ENCODE measurements at places on chromosomes 13 and 19.

- DNase-seq, result no peak
Observed at GRCh38 chr13:110414931-110415330, 107.8 kb downstream of the COL4A2 start.

- no peak for DNase-seq
Observed at GRCh38 chr19:47012617-47013016, 7.0 kb upstream of the NPAS1 start.

GRCh38 chr19:51891193-51891747, 3.5 kb upstream of the ZNF577 start:
- DNase-seq, result no peak

- DNase-seq, result no peak
Observed at GRCh38 chr19:1069009-1069779, 2.2 kb downstream of the ARHGAP45 start.

DNA sequence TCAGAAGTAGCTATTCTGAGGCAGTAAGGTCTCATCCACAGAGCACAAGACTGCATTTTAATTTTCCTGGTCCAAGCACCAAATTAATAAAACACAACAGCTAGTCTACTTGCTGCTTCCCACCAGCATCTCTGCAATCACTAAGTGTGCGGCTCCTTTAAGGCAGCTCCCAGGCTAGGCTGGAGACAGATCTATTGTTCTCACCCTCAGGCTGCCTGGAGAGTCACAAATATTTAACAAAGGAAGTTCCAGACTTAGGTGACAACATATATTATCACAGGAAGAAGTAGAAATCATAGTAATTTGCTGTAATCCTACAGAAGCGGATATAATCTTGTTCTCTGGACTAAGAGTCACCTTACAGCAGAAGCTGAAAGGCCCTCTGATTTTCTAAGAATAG, 2.2 kb upstream of the EID2 start:
- no peak for DNase-seq

DNA sequence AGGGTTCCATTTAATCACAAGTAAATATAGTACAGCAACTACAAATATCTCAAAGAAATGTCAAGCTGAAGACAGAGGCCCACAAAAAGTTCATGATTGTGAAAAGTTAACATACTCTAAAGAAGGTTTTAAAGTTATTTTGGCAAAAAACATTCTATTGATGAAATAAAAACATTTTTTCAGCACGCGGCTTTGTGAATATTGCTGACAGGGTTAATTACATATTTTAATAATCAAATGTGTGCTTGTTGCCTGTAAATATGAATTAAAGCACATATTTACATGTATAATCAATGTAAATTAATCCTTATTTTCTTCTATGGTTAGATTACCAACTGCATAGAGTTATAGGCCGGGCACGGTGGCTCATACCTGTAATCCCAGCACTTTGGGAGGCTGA, 328.1 kb downstream of the MZT1 start:
- DNase-seq, result no peak

- no peak for DNase-seq
Observed at GRCh38 chr19:7847664-7848063, 17.6 kb downstream of the EVI5L start.

GRCh38 chr19:36028313-36029041, 4.2 kb downstream of the CLIP3 start:
- DNase-seq, result no peak

GRCh38 chr13:62678039-62678438, 1262.4 kb upstream of the PCDH20 start:
- DNase-seq, result no peak

DNA sequence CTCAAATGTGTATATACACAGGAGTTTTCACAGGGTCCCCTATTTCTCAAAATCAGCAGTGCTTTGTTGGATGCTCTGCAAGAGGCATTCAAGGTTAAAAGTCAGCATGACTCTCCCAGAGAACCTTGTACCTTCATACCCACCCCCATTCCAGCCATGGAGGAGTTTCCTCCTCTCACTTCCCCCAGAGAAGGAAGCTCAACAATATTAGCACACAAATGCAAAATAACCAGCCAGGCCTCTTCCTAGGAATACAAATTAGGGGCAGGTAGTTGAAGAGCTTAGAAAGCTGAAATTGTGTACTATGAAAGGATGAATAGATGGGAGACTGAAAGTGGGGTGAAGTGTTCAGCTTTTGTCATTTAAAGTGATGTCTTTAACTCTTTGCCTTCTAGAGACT, 43.8 kb downstream of the SPRY2 start:
- no peak for DNase-seq

- peak; percentile 14 for DNase-seq
Observed at GRCh38 chr19:11560404-11561051, 1.5 kb upstream of the ELOF1 start.

- no peak for DNase-seq
Observed at GRCh38 chr19:4580021-4580901, 20.8 kb upstream of the SEMA6B start.

GRCh38 chr13:78875792-78876580, 217.0 kb upstream of the OBI1 start:
- no peak for DNase-seq

- DNase-seq, result no peak
Observed at GRCh38 chr13:40770609-40770933, 419 bp downstream of the MRPS31 start.

GRCh38 chr19:16259385-16260159, 61.9 kb downstream of the AP1M1 start:
- no peak for DNase-seq

GRCh38 chr13:45068036-45069001, 52.0 kb upstream of the GTF2F2 start:
- DNase-seq, result no peak

- DNase-seq, result no peak
Observed at GRCh38 chr13:87894059-87894458, 222.9 kb downstream of the SLITRK5 start.

GRCh38 chr13:43307221-43307920, 284.0 kb downstream of the DNAJC15 start:
- DNase-seq, result no peak

- DNase-seq, result no peak
Observed at GRCh38 chr13:95245071-95245470, 56.2 kb downstream of the ABCC4 start.

- no peak for DNase-seq
Observed at GRCh38 chr19:6890401-6890913, 3.1 kb downstream of the ADGRE1 start.

DNA sequence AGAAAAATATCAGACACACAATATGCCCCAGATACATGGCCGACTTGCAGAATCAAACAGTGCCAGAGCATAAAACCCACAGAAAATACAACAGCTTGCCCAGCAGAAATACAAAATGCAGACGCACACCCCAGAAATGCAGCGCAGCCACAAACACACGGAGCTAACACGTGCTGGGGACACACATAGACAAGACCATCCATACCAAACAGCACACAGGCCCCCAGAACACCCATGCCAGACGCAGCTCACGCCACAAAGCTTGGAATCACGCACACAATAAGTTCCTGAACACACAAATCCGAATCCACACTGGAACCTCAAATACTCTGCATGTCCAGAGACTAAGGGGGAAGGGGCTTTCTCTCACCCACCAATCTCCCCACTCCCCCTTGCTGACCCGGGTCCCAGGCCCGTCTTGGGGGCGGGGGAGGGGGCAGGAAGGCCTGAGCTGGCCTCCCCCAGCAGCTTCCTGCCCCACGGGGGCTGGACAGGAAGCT, 17.2 kb downstream of the CCDC97 start:
- DNase-seq, result no peak

- DNase-seq, result no peak
Observed at GRCh38 chr13:26710166-26710565, 50.4 kb downstream of the GPR12 start.

- DNase-seq, result no peak
Observed at GRCh38 chr19:19588546-19588945, 29.9 kb downstream of the PBX4 start.

GRCh38 chr13:76954538-76954937, 6.2 kb downstream of the ACOD1 start:
- no peak for DNase-seq

GRCh38 chr13:27405546-27406134, 18.8 kb upstream of the GTF3A start:
- DNase-seq, result no peak

- no peak for DNase-seq
Observed at GRCh38 chr13:44302940-44303575, 70.6 kb upstream of the SERP2 start.

DNA sequence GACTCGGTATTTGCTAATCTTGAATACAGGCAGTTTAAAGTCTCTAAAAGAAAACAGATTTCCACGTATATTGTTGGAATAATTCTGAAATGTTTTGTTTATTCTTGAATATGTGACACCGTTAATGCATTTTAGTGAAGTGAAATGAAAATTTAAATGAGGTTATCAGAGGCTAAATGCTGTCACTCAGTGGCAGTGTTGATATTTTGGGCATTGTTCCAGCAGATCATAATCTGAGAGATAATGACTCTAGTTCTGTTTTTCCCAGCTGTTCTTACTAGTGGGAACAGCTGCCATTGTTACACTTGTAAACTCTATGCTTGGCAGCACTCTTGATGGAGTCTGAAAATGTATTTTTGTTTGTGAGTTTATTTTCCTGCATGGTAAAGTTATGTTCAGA, 365.6 kb upstream of the SLC10A2 start:
- no peak for DNase-seq

DNA sequence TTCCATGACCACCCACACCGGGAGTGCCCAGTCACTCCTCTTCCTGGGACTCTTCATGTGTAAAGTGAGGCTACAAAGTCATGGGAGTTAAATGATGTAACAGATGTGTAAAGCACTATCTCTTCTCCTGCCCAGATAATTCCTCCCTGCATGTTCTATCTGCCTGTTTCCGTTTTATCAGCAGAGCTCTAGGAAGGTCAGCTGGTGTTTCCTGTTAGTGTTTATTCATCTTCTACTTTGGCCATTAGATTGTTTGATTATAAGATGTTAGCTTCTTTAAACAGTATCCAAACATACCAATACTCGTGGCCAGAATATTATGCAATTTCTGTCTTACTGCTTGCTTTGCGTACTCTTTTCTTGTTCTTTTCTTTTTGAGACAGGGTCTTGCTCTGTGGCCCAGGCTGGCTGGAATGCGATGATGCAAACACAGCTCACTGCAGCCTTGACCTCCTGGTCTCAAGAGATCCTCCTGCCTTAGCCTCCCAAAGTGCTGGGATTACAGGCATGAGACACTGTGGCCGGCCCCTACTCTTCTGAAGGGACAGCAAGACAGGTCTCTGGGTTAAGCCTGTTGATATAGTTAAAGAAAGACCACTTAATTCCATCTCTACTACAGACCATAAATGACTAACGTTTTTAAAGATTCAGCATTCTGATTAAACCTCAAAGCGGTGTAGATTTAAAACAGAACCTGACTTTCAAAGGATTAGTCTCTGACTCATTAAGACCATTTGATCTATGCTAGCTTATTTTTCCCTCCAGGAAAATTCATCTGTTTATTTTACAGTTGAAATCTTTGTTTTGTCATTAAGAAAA, 97.4 kb upstream of the AKAP11 start:
- DNase-seq, result no peak

DNA sequence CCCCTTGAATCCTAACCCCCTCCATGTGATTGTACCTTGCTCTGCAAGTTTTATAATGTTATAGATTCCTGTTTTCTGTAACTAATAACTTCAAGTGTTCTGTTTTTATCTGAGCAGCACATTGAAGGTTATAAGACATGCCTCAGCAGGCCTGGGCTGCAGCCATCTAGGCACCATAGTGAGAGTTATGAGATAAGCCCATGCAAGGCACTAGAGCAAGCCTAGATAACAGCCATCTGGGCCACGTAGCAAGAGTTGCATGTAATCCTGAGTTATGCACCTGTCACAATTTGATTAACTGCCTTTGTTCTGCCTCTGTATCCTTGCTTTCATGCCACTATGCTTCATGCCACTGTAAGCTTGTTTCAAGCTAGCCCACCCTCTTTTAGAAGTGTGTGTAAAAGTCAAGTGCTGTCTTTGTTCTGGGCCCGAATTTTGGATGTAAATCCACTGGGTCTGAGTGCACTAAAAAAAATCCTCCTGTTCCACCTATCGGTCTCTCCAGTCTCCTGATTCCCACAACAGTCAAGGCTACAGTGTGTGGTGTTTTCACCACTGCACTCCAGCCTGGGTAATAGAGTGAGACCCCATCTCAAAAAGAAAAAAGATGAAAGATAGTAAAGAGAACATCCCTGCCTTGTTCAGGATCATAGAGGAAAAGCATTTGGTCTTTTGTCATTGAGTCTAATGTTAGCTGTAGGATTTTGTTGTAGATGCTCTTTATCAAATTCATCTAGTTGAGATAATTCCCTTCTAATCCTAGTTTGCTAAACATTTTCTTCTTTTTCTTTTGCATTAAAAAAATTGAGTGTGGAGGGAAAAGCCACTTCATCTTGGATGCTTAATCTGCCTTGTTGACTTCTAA, 16.0 kb upstream of the KBTBD6 start:
- DNase-seq, result no peak

DNA sequence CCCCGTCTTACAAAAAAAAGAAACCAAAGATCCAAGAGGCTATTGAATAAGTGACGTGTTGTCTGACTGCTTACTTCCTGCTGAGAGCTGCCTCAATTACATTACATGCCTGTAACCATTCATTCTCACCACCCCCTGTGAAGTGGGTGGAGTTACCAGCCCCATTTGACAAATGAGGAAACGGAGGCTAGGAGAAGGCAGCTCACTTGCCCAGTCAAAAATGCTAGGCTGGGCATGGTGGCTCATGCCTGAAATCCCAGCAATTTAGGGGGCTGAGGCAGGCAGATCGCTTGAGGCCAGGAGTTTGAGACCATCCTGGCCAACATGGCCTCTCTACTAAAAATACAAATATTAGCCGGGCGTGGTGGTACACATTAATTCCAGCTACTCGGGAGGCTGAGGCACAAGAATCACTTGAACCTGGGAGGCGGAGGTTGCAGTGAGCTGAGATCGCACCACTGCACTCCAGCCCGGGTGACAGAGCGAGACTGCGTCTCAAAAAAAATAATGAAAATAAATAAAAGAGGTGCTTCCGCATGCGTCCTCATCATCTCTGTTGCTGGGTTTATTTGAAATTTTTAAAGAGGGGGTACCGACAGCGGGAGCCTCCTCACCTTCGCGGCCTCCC, 499 bp downstream of the LSM7 start:
- peak; percentile 33 for DNase-seq

DNA sequence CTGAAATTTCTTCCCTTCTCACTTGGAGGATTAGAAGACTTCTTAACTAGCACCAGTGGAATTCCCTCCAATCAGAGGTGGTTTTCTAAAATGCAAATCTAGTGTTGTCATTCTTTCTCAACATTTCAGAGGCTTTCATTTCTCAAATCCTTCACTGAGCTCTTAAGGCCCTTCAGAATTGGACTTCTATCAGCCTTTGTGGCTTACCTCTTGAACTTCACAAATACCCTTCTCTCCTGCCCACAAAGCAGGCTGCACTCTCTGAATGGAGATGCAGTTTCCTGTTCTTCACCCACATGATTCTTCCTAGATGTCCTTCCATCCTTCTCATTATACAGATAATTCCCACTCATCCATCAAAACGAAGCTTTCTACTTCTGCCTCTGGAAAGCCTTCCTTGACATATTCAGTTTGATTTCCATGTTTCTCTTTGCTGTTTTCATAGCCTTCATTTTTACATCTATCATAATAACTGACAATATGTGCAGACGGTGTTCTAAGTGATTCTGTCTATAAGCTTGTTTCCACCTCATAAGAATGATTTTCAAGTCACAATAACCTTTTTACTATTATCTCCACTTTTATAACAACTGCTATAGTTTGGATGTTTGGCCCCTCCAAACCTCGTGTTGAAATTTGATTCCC, 123.1 kb upstream of the GPR12 start:
- DNase-seq, result no peak

Data from activated T-helper 9 cell treated with anti-CD3 and anti-CD28 coated beads, Interleukin-2, amount 50 U/mL, for 16 hours (primary cell).